ENCODE measurements at places on chromosomes 11 and 22.
A peak's percentile ranks its signal among the peaks of the same experiment; 100 is the strongest.

DNA sequence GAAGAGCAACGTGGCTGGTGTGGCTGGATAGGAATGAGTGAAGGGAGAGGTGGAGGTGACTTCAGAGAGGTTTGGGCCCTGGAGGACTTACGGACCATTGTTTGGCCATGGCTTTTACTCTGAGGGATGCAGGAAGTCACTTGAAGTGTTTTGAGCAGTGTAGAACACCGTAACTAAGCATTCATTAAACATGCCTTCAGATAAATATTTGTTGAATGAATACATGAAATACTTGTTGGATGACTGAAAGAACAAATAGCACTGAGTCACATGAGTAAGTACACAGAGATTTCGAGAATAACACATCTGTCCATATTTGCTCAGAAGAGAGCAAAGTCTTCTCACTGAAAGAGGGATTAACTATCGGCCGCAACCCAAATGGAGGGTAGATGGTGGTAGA, 182.7 kb upstream of the SNX19 start:
- peak; percentile 50 for DNase-seq

- DNase-seq, result no peak
These were observed 20.1 kb upstream of the TMPRSS4 start for GRCh38 chr11:118056806-118057205.

- DNase-seq, result no peak
These were observed 19.0 kb downstream of the TMEM258 start for GRCh38 chr11:61773356-61773755.

DNA sequence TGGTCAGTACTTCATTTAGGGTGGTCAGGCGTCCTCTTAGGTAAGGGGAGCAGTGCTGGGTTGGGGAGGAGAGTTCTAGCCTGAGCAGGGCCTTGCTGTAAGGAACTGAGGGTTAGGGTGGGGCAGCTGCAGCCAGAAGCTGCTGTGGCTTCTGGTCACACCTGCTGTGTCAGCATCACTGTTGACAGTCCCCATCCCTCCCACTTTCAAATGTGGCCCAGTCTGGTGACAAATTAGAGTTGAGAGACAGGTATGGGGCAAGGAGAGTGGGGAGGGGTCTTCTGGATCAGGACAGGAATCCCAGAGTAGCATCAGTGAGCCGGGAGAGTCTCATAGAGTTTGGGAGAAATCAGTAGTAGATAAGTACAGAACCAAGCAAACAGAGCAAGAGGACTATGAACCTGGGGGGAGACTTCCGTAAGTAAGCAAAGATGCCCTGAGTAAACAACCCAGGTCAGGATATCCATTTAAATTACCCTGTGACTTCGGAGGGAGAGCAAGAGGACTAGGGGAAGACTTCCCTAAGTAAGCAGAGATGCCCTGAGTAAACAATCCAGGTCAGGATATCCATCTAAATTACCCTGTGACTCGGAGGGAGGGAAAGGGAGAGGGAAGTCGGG, 53.7 kb downstream of the PPP6R2 start:
- DNase-seq, result no peak

DNA sequence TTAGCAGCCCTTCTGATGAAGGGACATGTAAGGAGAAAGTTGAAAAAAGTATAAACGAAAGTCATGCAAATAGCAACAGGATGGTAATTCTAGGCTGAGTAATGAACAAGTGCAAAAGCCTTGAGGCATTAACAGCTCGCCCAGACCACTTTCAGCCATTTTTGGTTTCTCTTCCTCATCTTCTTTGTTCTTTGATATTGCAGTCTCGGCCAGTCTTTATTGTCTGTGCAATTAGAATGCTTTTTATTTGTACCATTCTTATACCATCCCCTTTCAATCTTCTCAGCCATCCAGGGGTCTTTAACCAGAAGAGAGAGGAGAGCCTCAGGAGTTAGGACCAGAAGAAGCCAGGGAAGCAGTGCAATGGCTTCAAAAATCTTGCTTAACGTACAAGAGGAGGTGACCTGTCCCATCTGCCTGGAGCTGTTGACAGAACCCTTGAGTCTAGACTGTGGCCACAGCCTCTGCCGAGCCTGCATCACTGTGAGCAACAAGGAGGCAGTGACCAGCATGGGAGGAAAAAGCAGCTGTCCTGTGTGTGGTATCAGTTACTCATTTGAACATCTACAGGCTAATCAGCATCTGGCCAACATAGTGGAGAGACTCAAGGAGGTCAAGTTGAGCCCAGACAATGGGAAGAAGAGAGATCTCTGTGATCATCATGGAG, 7.3 kb downstream of the TRIM34 start:
- DNase-seq, result no peak

DNA sequence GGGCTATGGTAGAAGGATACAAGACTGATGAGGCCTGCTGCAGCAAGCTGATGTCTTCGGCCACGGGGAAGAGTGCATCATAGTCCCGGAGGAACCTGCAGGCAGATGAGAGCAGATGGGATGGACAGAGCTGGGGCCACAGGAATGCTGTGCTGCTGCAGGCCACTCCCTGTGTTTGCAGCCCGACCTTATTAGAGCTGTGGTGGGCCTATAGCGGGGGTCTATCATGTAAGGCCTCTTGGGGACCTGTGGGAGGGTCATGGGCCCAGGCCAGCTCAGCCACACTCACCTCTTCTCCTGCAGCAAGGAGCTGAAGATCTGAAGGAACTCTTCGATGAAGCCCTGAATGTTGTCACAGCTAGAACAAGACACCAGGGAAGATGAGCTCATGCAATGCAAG, 31.9 kb downstream of the ASCC2 start:
- DNase-seq, result no peak

GRCh38 chr11:20616920-20617319, 17.5 kb downstream of the SLC6A5 start:
- DNase-seq, result no peak

GRCh38 chr22:17063411-17064106, 21.2 kb upstream of the IL17RA start:
- no peak for DNase-seq

DNA sequence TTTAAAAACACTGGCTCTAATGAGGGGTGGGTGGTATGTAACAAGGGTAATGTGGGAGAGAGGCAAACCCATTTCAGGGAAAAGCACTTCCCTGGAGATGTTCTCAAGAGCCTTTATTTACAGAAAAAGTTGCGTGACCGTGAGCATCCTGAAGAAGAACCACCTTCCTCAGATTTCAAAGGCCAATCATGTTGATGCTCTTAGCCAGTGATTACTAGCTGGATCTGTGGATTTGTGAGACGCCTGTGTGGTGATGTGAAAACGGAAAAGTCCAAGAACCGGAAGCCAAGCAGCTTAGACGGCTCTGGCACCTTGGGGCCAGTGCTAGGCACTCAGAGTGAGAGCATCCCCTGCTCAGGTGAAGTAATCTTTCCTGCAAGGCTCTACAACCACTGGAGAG, 12.6 kb upstream of the UBASH3B start:
- DNase-seq, result peak; percentile 49

GRCh38 chr22:44211256-44211945, 30.7 kb downstream of the PARVG start:
- no peak for DNase-seq

DNA sequence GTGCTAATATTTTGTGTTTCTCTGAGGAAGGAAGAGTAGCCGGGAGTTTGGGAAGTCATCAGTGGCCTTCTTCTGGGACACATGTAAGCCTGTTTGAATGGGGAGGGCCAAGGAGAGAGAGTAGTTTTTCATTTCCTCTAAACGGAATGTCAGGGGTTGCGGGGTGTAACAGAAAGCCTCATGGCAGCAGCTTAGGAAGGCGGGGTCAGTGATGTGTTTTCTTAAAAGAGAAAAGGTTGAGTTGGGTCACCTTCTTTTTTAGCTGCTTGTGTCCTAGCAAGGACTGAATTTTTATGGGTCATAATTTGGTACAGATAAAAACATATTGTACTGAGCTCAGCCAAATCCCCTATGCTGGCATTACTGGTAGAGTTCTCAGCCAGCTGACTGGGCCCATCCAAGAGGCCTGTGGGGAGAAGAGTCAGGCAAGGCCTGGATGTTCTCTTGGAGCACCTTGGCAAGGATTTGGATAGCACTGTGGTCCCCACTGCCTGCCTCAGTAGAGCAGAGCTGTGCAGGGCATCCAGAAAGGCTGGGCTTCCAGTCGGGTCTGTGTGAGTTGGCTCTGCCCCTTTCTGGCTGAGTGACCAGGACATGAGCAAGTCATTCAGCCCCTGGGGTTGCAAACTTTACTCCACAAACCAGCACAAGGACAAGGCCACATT, 29.4 kb upstream of the NAV2 start:
- no peak for DNase-seq

- DNase-seq, result no peak
These were observed 94.6 kb upstream of the PGR start for GRCh38 chr11:101224221-101224620.

GRCh38 chr11:134390706-134391569, 21.1 kb downstream of the B3GAT1 start:
- DNase-seq, result no peak

GRCh38 chr11:69154938-69155301, 815 bp upstream of the SMIM38 start:
- no peak for DNase-seq

DNA sequence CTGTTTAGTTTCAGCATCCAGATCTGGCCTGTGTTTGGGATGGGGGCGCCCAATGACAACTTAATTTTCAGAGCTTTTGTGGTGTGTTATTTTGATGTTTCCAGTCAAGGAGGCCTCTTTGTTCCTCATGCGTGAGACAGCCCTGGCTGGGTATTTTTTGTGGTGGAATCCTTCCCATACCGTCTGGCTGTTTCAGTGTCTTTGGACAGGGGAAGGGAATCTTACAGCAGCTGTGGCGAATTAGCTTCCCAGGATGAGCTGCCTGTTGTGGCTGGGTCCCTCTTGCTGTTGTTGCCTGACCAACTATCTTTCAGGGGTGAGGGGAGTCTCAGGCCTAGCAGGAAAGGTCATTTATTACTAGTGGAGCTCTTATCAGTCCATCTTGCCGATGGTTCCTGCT, 138.8 kb downstream of the ARHGAP20 start:
- DNase-seq, result no peak

- DNase-seq, result no peak
These were observed 115.0 kb downstream of the CACNA1I start for GRCh38 chr22:39685336-39686177.

- no peak for DNase-seq
These were observed 3.2 kb downstream of the DERL3 start for GRCh38 chr22:23835484-23836144.

GRCh38 chr11:70568035-70568813, 169.9 kb downstream of the CTTN start:
- DNase-seq, result peak; percentile 20

DNA sequence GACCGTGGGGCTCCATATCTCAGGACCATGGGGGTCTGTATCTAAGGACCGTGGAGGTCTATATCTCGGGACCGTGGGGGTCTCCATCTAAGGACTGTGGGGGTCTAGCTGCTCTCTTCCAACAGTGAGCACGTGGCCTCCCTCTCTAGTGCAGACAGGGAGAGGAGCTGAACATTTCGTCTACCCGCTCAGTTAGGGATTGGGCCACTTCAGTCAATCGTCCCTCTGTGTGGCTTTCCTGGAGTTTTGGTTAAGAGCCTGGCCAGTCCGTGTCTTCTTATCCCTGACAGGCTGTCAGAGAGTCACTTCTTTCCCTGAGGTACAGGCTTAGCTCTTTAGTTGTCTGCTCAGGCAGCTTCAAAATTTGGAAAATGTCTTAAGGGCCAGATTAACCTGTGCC, 3.1 kb downstream of the KRTAP5-1 start:
- no peak for DNase-seq

GRCh38 chr22:38873469-38874411, 1.7 kb upstream of the CBX6 start:
- no peak for DNase-seq

GRCh38 chr11:75896843-75897419, 81.9 kb downstream of the UVRAG start:
- peak; percentile 17 for DNase-seq

GRCh38 chr11:47020793-47021526, 84.4 kb downstream of the CSTPP1 start:
- peak; percentile 27 for DNase-seq

DNA sequence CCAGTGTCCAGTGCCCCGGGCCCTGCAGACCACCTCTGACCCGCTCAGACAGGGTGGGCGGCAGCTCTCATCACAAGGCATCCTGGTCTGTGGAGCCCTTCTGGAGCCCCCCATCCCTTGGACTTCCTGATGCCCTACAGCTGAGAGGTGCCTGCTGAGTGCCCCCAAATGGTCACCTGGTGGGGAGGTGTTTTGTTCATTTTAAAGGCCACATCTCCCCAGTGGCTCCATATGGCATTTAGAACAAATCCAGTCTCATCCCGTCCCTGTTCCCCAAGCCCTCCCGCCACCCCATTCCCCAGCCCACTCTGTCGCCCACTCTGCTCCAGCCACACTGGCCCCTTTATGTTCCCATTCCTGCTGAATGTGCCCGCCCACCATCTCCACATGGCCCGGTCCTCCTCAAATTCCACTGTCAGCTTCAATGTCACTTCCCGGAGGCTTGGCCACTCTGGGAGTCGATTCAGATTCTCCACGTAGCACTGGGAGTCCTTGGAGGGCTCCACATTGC, 32.8 kb downstream of the OSBPL5 start:
- DNase-seq, result no peak

- peak; percentile 99 for DNase-seq
These were observed 593 bp upstream of the POLDIP3 start for GRCh38 chr22:42615092-42615859.

GRCh38 chr11:3015796-3016195, 23.7 kb upstream of the NAP1L4 start:
- no peak for DNase-seq

- DNase-seq, result no peak
These were observed 258.5 kb upstream of the PDGFD start for GRCh38 chr11:104422324-104422944.

DNA sequence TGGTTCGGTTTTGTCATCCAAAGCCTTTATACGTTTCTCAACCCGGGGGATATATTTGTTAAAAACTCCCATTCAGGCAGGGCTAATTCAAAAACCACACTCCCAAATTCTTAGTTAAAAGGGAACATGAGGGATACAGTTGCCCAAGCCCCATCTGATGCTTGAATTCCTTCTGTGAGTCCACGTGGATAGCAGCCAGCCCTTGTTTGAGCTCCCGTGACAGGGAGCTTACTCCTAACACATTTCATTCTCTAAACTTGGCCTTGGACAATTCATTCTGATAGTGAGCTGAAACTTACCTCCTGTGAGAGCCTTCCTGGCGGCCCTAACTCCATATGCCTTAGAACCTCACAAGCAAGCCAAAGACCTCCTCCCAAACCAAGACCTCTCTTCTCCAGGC, 357.5 kb downstream of the TENM4 start:
- DNase-seq, result no peak

DNA sequence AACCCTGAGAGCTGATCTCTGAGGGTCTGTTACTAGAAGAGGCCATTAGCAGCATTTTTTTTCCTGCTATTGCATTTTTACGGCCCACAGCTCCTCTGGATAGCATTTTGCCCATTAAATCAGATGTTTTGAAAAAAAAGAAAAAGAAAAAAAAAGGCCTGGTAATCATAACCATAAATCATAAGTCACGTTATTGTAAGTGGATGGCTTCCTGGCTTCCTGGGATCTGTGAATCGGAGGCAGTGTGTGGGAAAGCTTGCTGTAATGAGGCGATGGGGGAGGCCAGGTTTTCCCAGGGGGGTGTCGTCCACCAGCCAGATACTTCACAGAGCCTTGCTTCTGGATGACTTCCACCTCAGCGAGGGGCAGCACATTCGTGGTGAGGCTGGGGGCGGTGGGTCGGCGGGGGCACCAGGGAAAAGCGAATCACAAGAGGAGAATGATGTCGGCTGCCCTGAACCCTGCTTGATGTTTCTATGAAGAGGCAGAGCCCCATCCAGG, 106.5 kb upstream of the SYT13 start:
- no peak for DNase-seq
